ENCODE measurements at places on chromosomes 1 and 21.
A peak's percentile ranks its signal among the peaks of the same experiment; 100 is the strongest.

- DNase-seq = no peak
Measured at GRCh38 chr1:71745326-71745725, 537.0 kb downstream of the NEGR1 start.

DNA sequence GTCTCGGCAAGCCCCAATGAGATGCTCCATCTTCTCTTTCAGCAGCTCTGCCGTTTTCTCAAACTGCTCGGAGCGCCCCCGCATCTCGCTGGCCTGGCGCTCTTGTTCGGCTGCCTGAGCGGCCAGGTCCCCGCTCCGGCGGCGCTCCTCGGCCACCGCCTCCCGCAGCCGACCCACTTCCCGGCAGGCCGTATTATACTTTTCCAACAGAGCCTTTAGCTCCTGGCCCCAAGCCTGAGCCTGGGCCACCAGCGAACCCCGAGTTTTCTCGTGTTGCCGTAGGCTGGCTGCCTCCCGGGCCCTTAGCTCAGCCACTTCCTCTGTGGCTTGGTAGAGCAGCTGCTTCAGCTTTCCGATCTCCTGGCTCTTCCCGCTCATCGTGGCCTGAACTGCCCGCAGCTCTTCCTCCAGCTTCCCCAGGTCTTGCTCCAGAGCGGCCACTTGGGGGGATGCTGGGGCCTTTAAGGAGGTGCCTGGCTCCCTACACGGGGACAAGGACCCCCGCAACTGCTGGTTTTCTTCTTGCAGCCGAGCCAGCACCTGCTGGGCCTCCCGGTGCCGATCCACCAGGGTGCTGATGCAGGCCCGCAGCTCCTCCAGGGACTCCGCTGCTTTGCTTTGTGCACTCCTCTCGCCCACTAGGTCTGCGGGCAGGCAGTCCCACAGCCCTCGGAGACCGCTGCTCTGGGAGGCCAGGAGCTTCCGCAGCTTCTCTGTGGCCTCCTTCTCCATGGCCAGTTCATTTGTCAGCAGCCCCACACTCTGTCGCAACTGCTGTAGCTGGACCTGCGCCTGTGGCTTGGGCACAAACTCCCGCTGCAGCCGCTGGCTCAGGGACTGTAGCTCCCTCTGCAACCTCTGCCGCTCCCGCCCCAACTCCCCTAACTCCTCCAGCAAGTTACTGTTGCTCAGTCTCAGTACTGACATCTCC lies 13.4 kb upstream of the PIAS3 start:
- DNase-seq = peak; percentile 31

DNA sequence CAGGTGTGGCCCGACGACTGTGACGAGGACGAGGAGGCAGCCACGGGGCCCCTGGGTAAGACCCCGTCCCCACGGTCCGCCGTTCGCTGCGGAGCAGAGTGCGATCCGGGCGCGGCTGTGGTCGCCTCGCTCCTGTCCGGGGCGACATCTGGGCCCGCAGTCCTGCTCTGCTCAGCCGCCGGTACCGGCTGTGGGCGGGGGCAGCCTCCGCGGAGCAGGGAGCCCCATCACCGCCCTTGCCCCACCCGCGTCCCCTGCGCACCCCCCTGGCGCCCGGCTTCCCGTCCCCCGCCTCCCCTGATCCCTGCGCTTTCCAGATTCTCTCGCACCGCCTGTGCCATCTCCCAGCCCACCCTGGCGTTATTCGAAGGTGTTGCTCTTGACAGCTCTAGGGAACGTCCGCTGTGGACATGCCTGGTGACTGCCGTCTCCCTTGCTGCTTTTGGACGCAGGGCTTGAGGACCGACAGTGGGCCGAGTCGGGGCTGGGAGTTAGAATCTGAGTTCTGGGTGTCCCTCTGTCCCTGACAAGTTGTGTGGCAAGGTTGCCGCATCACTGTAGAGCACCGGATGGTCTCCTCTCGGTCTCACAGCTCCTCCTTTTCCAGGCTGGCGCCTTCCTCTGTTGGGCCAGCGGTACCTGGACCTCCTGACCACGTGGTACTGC lies 596 bp downstream of the TOR3A start:
- no peak for DNase-seq

DNA sequence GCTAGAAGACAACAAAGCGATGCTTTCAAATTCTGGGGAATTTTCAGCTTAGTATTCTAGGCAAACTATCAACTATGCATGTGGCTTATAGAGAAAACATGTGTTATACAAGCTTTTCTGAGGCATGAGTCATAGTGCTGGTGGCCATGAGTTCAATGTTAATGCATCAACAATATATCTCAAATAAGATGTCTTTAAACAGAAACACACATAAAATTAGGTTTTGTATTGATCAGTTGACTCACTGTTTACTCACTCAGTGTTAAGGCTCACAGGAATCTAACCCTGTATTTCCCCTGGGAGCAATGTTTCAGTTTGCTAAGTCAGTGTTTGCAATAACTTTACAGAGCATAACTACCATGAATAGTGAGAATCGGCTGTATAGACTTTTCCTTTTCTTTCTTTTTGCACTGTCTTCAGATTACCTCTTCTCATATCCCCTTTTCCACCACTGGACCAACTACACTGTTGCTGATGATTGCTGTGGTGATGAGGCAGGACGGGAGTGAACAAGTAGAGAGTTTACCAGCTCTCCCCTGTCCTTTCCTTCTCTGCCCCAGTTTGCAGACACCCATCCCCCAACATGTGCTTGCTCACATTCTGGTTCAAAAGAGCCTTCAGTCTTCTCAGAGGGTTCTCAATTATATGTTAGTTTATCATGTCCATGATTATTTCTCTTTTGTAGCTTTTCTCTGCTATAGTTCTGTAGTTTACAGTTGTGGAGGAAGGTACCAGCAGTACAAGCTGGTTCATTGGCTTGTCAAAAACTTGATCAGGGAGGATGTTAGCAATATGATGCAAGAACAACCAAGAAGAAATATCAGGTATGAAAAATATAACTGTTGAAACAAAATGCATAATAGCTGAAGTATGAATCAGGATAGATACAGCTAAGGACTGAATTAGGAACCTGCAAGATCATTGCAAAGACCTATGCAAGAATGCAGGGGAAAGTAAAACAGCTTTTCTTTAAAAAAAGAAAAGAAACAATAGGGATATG lies 23.9 kb downstream of the CD2 start:
- DNase-seq = no peak

DNA sequence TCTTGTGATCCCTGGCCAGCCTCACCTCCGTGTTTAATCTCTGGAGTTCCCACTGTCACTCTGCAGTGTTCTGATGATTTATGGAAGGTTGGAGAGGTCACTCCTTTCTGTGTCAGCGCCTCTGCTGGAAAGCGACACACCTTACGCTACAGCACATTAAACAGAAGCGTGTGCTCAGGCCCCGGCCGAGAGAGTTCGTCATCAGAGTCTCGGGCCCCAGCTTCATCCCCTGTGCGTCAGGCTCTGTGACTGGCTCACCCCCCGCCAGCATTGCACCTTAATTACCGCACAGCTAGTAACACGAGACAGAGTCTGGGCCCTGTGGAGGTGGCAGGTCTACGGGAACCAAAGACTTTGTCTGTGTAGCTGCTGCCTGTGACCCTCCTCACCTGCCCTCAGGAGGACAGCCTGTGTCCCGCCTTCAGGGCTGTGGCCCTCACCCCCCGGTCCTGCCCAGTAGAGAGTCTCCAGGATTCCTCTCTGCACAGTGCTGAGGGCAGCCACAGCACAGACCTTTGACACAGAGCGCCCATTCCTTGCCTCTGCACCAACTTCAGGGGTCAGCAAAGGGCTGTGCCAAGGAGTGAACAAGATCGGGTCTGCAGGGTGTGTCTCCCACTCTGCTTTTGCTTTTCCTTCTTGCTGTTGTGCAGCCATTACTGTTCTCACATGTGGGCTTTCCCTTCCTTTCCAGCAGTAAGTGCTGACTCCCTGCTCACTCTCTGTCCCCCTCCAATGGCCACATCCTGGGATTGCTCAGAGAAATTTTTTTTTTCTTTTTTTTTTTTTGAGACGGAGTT lies 157.6 kb downstream of the PGBD5 start:
- DNase-seq = peak; percentile 33

- DNase-seq = no peak
Measured at GRCh38 chr1:93681101-93681988, at the start of gene BCAR3. TSS of gene BCAR3 (minus strand) at chr1:93681837. CDS start at chr1:93674930, 6,907 bp downstream.

GRCh38 chr21:46334351-46335140 lies 10.6 kb downstream of the PCNT start:
- DNase-seq = no peak

- DNase-seq = no peak
Measured at GRCh38 chr1:145992958-145993617, 3.3 kb downstream of the TXNIP start.

- no peak for DNase-seq
Measured at GRCh38 chr21:25080661-25081060, 526.6 kb downstream of the MRPL39 start.

GRCh38 chr1:36161641-36162531 lies 5.9 kb downstream of the MAP7D1 start:
- DNase-seq = no peak

DNA sequence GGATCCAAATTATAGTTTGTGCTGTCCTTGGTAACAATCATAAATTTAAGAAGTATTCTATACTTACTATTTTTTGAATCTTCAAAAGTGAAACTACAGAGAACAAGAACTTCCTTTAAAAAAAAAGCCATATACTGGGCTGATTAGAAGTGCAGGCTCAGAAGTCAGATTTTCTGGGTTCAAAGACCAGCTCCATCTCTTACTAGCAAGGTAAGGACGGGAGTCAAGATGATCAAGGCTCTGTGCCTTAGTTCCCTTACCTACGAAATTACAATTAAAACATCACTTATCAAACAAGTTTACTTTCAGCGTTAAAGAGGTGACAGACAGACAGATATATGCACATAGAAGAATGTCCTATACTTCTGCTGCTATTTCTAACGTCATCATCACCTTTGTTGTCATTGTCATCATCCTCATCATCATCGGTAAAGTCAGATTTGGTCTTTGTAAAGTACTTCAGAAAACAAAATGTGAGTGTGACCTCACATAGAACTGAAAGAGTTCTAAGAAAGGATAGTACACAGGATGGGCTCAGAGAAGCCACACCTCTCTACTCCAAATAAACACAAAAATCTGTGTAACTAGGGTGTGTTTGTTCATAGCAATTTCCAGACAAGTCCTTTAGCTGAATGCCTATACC lies 178.7 kb downstream of the VAV3 start:
- no peak for DNase-seq

- DNase-seq = no peak
Measured at GRCh38 chr1:147577033-147577773, 35.9 kb downstream of the BCL9 start.

DNA sequence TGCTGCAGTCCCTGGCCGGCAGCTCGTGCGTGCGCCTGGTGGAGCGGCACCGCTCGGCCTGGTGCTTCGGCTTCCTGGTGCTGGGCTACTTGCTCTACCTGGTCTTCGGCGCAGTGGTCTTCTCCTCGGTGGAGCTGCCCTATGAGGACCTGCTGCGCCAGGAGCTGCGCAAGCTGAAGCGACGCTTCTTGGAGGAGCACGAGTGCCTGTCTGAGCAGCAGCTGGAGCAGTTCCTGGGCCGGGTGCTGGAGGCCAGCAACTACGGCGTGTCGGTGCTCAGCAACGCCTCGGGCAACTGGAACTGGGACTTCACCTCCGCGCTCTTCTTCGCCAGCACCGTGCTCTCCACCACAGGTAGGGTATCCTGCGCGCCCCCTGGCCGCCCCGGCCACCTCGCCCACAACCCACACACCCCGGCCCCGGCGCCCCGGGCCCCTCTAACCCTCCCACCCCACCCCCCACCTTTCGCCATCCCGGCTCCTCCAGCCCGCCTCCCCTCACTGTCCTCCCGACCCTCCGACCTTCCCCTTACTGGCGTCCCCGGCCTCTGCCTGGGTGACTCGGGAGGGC lies 352 bp downstream of the KCNK1 start:
- DNase-seq = no peak

DNA sequence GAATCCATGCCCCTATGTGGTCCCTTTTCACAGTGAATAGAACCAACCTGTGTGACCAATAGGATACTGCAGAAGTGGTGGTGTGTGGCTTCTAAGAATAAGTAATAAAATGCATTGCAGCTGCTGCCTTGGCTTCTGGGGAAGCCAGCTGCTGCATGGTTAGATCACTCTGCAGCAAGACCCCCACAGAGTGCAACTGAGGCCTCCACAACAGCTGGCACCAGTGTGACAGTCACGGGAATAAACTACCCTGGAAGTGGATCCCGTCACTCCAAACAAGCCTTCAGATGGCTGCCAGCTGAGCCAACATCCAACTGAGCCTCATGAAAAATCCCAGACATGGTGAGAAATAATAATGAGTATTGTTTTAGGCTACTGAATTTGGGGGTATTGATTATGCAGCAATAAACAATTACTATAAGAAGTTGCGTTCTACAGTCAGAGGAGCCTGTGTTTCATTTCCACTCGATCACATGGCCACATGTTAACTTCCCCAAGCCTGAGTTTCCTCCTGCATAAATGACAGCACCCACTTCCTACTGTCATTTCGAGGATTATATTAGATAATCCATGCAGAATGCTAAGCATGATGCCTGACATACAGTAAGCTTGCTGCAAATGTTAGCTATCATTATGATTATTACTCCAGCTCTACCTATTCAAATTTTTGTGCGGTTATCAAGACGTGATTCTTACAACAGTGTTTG lies 20.8 kb upstream of the COG2 start:
- DNase-seq = no peak

DNA sequence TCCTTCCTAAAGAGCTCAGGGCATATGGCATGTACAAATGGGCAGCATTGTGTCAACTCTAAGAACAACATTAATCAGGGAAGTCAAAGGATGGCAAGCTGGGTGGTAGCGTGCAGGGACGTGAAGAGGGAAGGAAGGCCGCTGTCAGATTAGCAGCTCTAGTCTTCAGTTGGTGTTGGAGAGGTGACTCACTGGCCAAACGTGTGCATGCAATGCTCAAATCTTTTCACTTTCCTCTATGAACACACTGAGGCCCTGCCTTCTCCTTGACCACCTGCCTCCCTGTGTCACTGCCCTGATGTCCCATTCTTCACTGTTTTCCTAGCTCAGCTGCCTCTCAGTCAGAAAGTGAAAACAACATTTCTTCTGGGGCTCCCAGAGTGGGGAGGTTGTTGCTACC lies 5.9 kb upstream of the PIGR start:
- DNase-seq = no peak

DNA sequence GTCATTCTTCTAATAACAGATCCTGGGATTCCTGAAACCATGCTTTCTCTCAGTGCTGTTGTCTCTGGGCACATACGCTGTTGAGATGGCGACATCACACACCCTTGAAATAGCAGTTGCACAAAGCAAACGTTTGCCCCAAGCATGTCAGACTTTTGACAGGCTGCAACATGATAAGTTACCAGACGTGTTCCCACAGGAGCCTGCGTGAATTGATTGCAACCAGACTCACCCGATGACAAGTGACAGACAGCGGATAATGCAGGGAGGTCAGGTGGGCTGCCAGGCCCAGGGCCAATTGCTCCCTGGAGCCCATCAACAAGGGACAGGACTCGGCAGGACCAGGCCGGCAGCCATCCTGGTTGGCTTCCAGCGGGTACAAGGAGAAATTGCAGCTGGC lies 310.9 kb downstream of the SIPA1L2 start:
- DNase-seq = no peak

DNA sequence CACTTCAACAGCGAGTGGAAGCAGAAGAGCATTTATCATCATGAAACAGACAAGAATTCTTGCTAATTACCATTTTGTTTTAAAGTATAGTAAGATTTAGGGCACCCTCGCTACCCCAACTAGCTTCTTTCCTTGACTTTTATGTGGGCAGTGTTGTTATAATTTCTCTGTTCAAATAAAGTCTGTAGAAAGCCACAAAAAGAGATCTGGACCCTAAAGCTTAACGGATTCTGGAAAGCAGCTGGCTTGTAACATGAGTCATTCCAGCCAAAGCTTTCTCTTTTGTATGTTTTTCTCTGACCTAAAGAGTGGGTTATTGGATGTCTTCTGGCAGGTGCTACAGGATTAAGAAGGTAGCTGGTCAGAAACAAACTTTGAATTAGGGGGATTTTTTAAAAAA lies 37.4 kb downstream of the RUNX1 start:
- no peak for DNase-seq

- no peak for DNase-seq
Measured at GRCh38 chr1:35461966-35462651, 95.1 kb downstream of the KIAA0319L start.

All from smooth muscle cell of the brain vasculature (primary cell).